Umbilical cord (tissue), 2 donors: ENCODE measurements at places on chromosomes 12 and 14. TPM values are rescaled to one million over a fixed set of nuclear protein-coding genes. Genes with fewer than 3 reads are reported as not detected.
A peak's percentile ranks its signal among the peaks of the same experiment; 100 is the strongest.

Gene ZDHHC22
- total RNA-seq: 0.24 TPM

Gene IFNG
- total RNA-seq: 4.3 TPM

Gene BDKRB2
- total RNA-seq: 7.0 TPM

GRCh38 chr14:55370883-55371455 is 40.7 kb downstream of the ATG14 start:
- no peak for DNase-seq

- no peak for DNase-seq
Observed at GRCh38 chr12:132554845-132555630, 55.3 kb downstream of the LRCOL1 start.

DNA sequence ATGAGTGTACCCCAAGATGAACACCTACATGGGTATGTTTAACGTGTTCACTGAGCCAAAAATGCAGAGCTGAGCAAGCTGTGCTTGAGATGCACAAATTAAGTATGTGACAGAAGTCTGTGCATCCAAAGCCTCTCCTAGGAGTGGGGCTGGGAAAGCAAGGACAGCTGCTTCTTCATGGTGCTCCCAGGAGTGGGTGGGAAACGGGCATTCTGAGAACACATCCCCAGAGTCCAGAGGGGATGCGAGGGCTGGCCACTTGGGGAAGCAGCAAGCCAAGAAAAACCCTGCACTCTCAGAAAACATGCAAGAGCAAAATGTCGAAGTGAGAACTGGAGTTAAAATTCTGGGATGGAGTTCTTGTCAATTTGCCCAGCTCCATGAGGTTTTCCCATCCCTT is 414.3 kb downstream of the BCAT1 start:
- peak; percentile 25 for DNase-seq

- no peak for DNase-seq
Observed at GRCh38 chr14:61196792-61197191, 84.3 kb downstream of the TMEM30B start.
